Activated naive CD4-positive, alpha-beta T cell treated with anti-CD3 and anti-CD28 coated beads, Interleukin-2, amount 10 ng/mL, durations not matched to agents 7 days and 5 days (primary cell): ENCODE measurements at places on chromosomes 5 and 9.

GRCh38 chr9:33472171-33472880 is 1.4 kb downstream of the NOL6 start:
- H3K4me1 ChIP-seq = peaks cover 30% of the 10 kb centered on the region
- no peaks in the 10 kb centered on the region for H3K27me3 ChIP-seq
- peak overlapping the region; percentile 96 for H3K4me3 ChIP-seq
- peaks cover 31% of the 10 kb centered on the region for H3K36me3 ChIP-seq
- peak overlapping the region; percentile 52 for H3K27ac ChIP-seq

- H3K27me3 ChIP-seq = peaks cover 5% of the 10 kb centered on the region
- H3K4me1 ChIP-seq = no peaks in the 10 kb centered on the region
- DNase-seq = no peak
- H3K27ac ChIP-seq = no peak overlapping the region
- no peaks in the 10 kb centered on the region for H3K36me3 ChIP-seq
Measured at GRCh38 chr5:115084246-115084793, 85.4 kb downstream of the TRIM36 start.

DNA sequence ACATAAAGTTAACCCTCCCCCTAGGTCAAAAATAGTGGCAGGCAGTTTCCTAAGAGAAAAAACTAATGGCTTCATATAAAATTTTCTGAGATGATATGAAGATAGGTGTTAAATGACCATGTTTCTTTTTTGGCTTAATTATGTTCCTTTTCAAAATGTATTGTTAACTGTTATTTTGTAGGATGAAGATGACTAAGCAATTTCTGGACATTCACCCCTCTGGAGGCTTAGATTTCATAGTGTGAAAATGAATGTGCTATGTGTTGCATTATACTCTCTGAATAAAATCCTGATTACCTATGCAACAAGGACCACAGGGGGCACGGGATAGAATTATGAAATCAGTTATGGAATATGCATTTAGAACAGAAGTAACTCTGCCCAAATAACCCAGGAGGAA is 233.5 kb downstream of the MRPS30 start:
- DNase-seq = no peak
- no peaks in the 10 kb centered on the region for H3K4me1 ChIP-seq
- H3K27ac ChIP-seq = no peak overlapping the region
- H3K27me3 ChIP-seq = no peaks in the 10 kb centered on the region

- DNase-seq = no peak
- peaks cover 38% of the 10 kb centered on the region for H3K27me3 ChIP-seq
- no peak overlapping the region for H3K4me3 ChIP-seq
- peaks cover 4% of the 10 kb centered on the region for H3K4me1 ChIP-seq
- no peak overlapping the region for H3K27ac ChIP-seq
- H3K36me3 ChIP-seq = no peaks in the 10 kb centered on the region
Measured at GRCh38 chr9:120348951-120349429, 231.0 kb downstream of the CDK5RAP2 start.

GRCh38 chr9:80175286-80176150 is 603.8 kb downstream of the TLE4 start:
- H3K4me1 ChIP-seq = no peaks in the 10 kb centered on the region
- H3K4me3 ChIP-seq = no peak overlapping the region
- no peaks in the 10 kb centered on the region for H3K27me3 ChIP-seq
- H3K36me3 ChIP-seq = no peaks in the 10 kb centered on the region
- no peak overlapping the region for H3K27ac ChIP-seq

DNA sequence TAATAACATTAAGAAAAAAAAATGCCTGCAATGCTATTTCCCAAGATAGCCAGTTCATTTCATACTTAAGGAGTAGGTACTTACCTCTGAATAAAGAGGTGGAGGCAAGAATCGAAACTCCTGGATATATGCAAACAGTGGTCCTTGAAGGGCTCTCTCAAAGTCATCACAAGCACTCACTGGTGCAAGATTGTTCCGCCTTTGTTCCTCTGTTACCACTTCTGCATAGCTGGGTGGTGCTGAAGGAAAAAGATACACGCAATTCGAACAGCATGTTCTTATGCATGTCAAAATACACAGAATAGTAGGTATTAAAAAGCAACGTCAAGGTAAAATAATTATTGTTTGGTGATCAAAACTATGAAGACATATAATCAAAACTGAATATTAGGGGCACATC is 9.5 kb downstream of the ARRDC3 start:
- no peak overlapping the region for H3K4me3 ChIP-seq
- peaks cover 18% of the 10 kb centered on the region for H3K4me1 ChIP-seq
- no peaks in the 10 kb centered on the region for H3K27me3 ChIP-seq
- DNase-seq = no peak
- H3K36me3 ChIP-seq = peaks cover 62% of the 10 kb centered on the region
- H3K27ac ChIP-seq = no peak overlapping the region

DNA sequence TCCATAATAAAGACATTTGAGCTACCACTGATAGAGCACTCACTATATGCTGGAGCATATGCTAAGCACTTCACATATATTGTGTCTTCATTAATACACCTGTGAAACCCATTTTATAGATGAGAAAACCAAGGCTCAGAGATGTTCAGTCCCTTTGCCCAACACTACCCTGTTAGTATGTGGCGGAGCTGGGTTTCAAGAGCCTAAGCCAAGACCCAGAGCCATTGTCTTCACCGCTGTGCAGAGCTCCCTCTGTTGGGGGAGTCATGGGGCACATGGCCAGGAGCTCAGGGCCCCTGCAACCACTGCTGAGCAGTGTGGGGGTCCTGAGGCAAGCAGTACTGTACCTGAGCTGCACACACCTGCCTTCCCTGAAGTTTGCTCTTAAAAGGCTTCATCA is 37.3 kb upstream of the SLC25A51 start:
- H3K27me3 ChIP-seq = no peaks in the 10 kb centered on the region
- H3K4me1 ChIP-seq = no peaks in the 10 kb centered on the region
- DNase-seq = no peak
- no peak overlapping the region for H3K27ac ChIP-seq
- no peak overlapping the region for H3K4me3 ChIP-seq

DNA sequence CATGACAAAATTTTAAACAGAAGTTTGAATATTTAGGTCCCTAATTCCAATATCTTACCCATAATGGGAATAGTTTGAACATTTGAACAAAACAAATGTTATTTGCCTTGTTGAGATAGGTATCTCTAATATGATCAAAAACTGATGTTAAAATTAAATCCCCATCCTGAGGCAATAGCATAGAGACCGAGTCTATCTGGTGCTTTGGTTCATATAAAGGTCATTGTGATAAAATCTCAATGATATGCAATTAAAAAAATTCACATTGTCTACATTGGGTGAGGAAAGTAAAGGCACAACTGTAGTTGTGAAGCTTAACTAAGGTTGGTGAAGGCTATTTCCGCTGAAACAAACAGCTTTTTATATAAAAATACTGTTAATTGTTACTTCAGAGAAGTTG is 318.3 kb downstream of the CAAP1 start:
- no peaks in the 10 kb centered on the region for H3K27me3 ChIP-seq
- no peaks in the 10 kb centered on the region for H3K4me1 ChIP-seq
- no peak overlapping the region for H3K27ac ChIP-seq
- no peak for DNase-seq
- no peaks in the 10 kb centered on the region for H3K36me3 ChIP-seq
- H3K4me3 ChIP-seq = no peak overlapping the region

DNA sequence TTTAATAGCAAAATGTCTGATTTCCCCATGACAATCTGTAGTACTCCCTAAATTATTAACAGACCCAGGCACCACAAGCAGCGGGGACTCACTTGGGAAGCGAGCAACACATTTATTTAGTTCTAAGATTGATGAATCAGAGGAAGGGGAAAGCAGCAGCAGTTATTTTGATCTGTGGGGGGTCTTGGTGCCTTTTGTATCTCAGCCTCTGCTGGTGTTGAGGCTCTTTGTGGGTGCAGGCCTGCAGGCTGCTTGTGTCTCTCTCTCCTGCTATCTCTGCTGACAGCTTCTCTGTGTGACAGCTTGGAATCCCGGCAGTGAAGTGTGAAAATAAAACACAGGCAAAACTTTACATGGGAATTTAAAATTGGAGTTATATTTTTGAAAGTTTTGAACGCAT is 878.2 kb upstream of the DMAC1 start:
- no peaks in the 10 kb centered on the region for H3K36me3 ChIP-seq
- no peaks in the 10 kb centered on the region for H3K27me3 ChIP-seq
- no peak for DNase-seq

GRCh38 chr5:141681695-141682641 is at the start of gene ARAP3:
TSS of gene ARAP3 (minus strand) at chr5:141682230. CDS start at chr5:141680486, 1,744 bp downstream.
- H3K36me3 ChIP-seq = peaks cover 2% of the 10 kb centered on the region
- peaks cover 42% of the 10 kb centered on the region for H3K4me1 ChIP-seq
- peaks cover 40% of the 10 kb centered on the region for H3K27me3 ChIP-seq
- peak within 1 kb of the TSS; percentile 72 for H3K4me3 ChIP-seq

DNA sequence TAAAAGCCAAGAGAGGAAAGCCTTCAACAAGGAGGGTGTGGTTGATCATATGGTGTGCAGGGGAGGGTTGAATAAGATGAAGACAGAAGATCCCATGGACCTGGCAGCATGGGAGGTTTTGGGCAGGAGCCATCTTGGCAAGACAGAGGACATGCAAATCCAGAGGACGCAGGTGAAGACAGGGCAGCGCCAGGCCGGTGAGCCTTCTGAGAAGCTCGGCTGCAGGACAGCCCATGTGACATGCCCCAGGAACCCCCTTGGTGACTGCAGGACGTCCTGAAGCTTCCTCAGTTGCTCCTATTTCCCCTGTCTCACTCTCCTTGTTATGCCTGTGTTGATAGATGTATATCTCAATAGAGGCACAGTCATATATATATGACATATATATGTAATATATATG is 159.4 kb downstream of the GADD45G start:
- no peaks in the 10 kb centered on the region for H3K36me3 ChIP-seq
- H3K27ac ChIP-seq = no peak overlapping the region
- no peak for DNase-seq
- no peaks in the 10 kb centered on the region for H3K4me1 ChIP-seq
- no peak overlapping the region for H3K4me3 ChIP-seq

GRCh38 chr5:11851416-11851815 is 52.8 kb downstream of the CTNND2 start:
- H3K27me3 ChIP-seq = no peaks in the 10 kb centered on the region
- H3K4me1 ChIP-seq = no peaks in the 10 kb centered on the region
- H3K27ac ChIP-seq = no peak overlapping the region
- H3K4me3 ChIP-seq = no peak overlapping the region
- H3K36me3 ChIP-seq = no peaks in the 10 kb centered on the region

- peaks cover 38% of the 10 kb centered on the region for H3K4me1 ChIP-seq
- H3K27me3 ChIP-seq = peaks cover 19% of the 10 kb centered on the region
- DNase-seq = peak; percentile 49
Measured at GRCh38 chr9:21576331-21577189, 94.4 kb upstream of the IFNE start.

- peaks cover 11% of the 10 kb centered on the region for H3K27me3 ChIP-seq
- DNase-seq = no peak
- H3K4me1 ChIP-seq = no peaks in the 10 kb centered on the region
- no peak within 1 kb of the TSS for H3K27ac ChIP-seq
- no peaks in the 10 kb centered on the region for H3K36me3 ChIP-seq
Measured at GRCh38 chr9:6215562-6215961, at the start of gene IL33. TSS of gene IL33 (plus strand) at chr9:6215807. CDS start at chr9:6241695, 25,888 bp downstream.

GRCh38 chr5:93595420-93596147 is 12.6 kb downstream of the NR2F1 start:
- H3K27ac ChIP-seq = peak overlapping the region; percentile 46
- H3K36me3 ChIP-seq = peaks cover 8% of the 10 kb centered on the region
- peaks cover 4% of the 10 kb centered on the region for H3K4me1 ChIP-seq
- no peak overlapping the region for H3K4me3 ChIP-seq

GRCh38 chr5:82445726-82446335 is 167.7 kb upstream of the RPS23 start:
- H3K4me3 ChIP-seq = no peak overlapping the region
- no peak overlapping the region for H3K27ac ChIP-seq
- no peak for DNase-seq

- H3K36me3 ChIP-seq = no peaks in the 10 kb centered on the region
- H3K4me1 ChIP-seq = no peaks in the 10 kb centered on the region
- H3K4me3 ChIP-seq = no peak overlapping the region
- H3K27ac ChIP-seq = no peak overlapping the region
- H3K27me3 ChIP-seq = no peaks in the 10 kb centered on the region
Measured at GRCh38 chr5:15564523-15564922, 64.5 kb downstream of the FBXL7 start.

DNA sequence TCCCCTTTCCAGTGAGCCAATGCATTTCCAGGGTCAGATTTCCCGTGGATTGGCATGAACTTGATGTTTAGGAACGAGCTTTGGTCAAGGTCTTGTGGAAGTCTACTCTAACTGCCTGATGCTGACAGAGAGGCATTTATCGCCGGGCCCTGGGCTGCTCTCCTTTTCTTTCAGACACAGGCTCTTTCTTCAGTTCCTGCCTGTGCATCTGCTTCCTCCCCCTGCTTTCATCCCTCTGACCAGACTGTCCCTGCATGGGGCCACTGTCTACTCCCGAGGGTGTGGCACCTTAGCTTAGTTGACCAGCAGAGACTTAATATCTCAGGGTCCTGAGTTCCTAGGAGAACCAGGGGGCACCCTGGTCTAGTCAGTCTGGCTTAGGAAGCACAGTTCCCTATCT is 41.2 kb downstream of the RALGPS1 start:
- H3K4me3 ChIP-seq = no peak overlapping the region
- no peaks in the 10 kb centered on the region for H3K4me1 ChIP-seq
- no peak for DNase-seq
- peaks cover 56% of the 10 kb centered on the region for H3K27me3 ChIP-seq
- no peaks in the 10 kb centered on the region for H3K36me3 ChIP-seq
- no peak overlapping the region for H3K27ac ChIP-seq

GRCh38 chr5:52731274-52732027 is 56.3 kb upstream of the ITGA1 start:
- H3K4me3 ChIP-seq = no peak overlapping the region
- H3K27me3 ChIP-seq = no peaks in the 10 kb centered on the region
- peaks cover 34% of the 10 kb centered on the region for H3K4me1 ChIP-seq
- DNase-seq = no peak

GRCh38 chr5:141692919-141693725 is 11.1 kb upstream of the ARAP3 start:
- no peak overlapping the region for H3K4me3 ChIP-seq
- peak; percentile 73 for DNase-seq
- no peaks in the 10 kb centered on the region for H3K36me3 ChIP-seq

DNA sequence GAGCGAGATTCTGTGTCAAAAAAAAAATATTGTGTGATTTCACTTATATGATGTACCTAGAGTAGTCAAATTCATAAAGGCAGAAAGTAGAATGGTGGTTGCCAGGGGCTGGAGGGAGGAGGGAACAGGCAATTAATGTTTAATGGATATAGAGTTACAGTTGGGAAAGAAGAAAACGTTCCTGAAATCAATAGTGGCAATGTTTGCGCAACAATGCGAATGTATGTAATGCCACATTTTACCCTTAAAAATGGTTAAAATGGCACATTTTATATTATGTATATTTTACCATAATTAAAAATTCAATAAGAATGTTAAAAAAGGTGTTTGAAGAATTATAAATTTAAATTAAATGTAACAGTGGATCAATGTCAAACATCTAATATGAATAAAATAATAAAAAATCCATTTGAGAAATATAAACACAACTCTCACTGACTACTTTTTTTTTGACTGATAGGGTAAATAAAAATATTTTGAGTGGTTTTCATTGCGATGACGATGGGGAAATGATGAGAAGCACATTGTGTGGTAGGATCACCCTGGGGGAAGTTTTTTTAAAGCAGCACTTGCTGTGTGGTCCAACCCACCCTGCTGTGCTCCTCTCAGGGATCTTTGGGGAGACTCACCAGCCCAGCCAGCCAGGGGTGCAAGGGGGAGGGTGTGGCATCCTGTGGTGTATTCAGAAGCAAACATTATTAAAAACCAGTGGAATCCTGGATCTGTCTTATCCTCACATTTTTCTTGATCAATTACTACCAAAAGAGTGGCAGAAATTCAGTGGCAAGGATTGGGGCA is 4.3 kb downstream of the FYB1 start:
- no peaks in the 10 kb centered on the region for H3K27me3 ChIP-seq
- H3K4me1 ChIP-seq = peaks cover 88% of the 10 kb centered on the region
- H3K36me3 ChIP-seq = no peaks in the 10 kb centered on the region
- DNase-seq = peak; percentile 59
- H3K27ac ChIP-seq = peak overlapping the region; percentile 92
- H3K4me3 ChIP-seq = peak overlapping the region; percentile 58
